Heart left ventricle (tissue), 16 donors: ENCODE measurements at places on chromosomes 3 and 15. TPM values are rescaled to one million over a fixed set of nuclear protein-coding genes. Genes with fewer than 3 reads are reported as not detected.

Gene ABI3BP
- 15.8 TPM for total RNA-seq

Gene TGFBR2
- 217 TPM for total RNA-seq

Gene CHRNA7
- total RNA-seq, result 1.4 TPM

DNA sequence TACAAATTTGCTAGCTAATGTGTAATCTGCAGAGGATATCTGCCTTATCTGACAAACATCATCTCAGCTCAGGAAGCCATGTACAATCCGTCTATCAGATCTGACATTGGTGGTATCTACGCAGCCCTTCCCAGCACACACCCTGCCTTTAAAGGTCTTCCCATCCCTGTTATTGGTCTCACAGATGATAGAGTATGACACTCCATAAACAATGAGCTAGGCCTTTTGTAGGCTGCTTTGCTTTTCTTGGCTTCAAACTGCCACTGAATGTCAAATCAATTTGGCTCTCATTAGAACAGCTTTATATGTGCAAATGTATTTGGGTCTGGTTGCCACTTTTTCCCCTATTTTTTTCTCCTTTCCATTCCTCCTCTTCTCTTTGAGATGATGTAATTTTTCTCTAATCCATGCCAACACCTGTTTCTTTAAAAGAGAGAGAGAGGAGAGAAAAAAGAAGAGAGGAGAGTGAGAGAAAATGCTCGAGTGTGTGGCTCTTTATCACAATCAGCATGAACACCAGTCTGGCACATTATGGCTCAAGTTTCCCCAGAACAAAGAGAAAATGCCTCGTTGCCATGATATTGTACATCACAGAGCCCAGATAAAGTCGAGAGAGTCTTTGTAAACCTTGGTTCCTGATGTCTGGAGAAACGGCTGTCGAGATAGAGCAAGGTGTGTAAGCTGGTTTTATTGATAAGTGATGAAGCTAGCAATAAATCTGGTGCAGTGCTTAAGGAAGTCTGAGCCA lies 80.8 kb upstream of the DPH6 start:
- DNase-seq, result no peak

DNA sequence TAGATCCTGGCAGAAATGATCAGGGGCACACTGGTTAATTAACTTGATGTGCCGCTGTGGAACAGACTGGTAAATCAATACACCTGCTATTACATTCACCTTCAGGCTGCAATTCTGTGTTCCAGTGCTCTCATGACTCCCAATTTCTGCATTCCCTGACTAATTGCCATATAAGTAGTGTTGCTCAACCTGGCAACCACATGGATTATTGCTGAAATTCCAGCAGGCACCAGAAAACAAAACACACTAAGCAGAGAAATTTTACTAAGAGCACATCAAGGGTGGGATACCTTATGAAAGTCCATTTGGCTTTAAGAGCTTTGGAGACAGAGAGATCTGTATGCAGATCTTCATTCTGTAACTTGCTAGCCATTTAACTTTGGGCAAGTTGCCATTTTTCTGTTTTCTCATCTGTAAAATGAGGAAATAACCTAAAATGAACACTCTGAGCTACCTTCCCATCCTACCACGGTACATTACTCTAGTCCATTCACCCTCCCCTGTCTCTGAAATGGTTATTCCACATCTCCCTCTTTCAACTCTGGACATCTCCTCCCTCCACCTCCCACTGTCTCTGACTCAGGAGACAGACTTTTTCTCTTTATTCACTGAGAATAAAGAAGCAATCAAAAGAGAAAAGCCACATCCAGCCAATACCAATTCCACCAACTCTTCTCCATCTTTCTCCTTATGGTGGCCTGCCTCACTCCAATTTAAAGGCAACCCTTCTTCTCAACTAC lies 54.6 kb downstream of the STAC start:
- no peak for DNase-seq

- DNase-seq, result no peak
Observed at GRCh38 chr3:10721101-10721500, 94.9 kb upstream of the SLC6A11 start.

GRCh38 chr15:101320501-101321052 lies 25.5 kb upstream of the SNRPA1 start:
- peak; percentile 50 for DNase-seq

DNA sequence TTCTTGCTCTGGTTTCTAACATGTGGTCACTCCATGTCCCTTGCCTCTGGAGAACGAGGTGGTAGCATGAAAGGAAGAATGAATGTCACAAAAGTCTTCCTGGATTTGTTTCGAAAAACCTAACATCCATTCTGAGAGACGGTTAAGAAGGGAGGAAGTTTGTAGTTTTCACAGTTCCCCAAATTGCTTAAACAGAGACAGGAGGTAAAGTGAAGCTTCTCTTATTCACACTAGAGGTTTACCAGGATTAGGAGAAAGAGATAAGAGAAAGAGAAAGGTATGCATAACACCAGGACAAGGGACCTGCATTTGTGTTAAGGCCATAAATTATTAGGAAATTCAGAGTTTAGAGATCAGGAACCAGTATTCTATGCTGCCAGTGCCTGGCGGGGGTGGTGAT lies 228.1 kb downstream of the CPNE4 start:
- DNase-seq, result no peak
